ENCODE measurements at places on chromosomes 4 and X.

DNA sequence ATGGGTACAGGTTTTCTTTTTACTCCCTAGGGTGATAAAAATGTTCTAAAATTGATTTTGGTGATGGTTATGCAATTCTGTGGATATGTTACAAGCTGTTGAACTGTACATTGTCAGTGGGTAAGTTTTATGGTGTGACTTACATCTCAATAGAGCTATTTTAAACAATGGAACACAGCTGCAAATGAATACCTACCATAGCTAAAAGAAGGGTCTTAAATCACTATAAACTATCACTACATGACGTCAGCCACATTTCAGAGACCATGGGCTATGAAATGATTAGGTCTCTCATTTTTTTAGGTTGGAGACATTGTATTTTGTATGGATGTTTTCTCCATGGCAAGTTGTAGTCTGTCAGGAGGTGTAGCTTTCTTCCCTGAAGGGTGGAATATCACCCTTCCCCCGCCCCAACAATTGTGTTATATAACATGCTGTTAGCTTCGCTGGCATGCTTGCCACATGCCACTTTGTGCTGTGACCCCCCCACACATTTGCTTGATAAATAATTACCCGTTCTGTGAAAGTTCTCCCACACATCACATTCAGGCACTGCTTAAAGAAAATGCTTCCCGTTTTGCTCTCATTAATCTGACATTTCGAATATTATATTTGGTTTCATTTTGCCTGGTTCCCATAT, 159.7 kb downstream of the ARHGAP10 start:
- no peak for DNase-seq

DNA sequence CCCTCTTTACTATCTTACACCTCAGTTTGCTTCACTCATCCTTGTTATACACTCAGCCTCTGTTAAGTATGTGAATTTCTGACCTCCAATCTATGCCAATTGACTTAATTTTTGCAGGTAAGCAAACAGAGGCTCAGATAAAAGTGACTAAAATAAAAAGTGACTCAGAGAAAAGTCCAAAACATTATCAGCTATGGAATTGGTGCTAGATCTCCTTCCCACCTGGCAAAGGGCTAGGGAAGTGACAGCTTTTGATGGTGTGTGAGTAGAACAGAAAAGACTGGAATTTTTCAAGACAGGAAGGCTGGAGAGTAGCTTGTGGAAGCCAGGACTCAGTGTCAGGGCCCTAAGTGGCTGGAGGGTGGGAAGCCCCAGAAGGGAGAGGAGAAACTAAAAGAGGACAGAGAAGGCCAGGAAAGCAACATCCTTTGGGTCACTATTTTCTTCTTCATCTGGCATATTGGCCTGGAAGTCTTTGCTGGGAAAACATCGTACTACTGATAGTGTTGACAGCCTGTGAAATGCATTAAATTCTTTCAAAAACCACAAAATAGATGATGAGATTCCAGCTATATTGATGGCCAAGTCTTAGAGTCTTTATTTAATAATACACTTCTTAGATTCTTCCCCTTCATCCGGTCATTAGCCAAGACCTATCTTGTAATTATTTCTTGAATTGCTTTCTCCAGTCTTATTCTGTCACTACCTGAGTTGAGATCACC, 392.8 kb downstream of the RAPGEF2 start:
- no peak for DNase-seq

DNA sequence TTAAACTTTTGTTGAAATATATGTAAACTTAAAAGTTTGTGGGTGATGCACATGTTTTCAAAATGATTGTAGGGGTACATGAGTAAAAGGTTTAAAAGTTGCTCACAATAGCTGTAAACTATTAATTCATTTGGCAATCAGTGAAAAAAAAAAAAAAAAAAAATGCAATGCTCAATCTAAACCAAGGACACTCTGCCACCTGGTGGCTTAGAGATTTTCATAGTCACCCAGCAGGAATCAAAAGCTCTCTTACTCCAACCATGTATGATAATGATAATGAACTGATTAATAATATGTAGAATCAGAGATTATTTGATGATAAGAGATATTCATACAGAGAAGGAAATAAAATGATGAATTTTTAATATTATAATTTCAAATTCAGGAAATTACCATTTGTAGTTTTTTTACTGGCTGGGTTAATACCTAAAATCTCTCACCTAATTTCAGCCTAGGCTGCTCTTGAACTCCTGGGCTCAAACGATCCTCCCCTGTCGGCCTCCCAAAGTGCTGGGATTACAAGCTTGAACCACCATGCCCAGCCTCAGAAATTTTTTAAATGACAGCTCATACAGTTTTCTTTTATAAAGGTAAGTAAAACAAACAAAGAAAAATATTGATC, 46.9 kb upstream of the SLC25A4 start:
- peak; percentile 37 for DNase-seq

DNA sequence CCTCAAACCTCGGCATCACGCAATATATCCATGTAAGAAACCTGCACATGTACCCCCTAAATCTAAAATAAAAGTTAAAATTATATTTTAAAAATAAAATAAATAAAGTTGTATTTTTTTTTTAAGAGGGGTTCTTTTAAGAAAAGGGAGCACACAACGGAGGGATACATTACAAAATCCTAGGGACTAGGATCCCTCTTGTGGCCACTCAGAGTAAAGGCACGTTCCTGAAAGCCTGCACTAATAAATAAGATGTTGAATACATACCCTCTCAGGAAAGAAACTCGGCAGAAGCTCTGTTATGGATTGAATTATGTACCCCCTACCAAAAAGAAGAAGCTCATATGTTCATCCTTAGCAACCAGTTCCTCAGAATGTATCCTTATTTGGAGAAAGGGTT, 50.9 kb upstream of the PRDX4 start:
- peak; percentile 4 for DNase-seq

GRCh38 chr4:112853662-112854256, 195.7 kb upstream of the ANK2 start:
- DNase-seq: no peak

DNA sequence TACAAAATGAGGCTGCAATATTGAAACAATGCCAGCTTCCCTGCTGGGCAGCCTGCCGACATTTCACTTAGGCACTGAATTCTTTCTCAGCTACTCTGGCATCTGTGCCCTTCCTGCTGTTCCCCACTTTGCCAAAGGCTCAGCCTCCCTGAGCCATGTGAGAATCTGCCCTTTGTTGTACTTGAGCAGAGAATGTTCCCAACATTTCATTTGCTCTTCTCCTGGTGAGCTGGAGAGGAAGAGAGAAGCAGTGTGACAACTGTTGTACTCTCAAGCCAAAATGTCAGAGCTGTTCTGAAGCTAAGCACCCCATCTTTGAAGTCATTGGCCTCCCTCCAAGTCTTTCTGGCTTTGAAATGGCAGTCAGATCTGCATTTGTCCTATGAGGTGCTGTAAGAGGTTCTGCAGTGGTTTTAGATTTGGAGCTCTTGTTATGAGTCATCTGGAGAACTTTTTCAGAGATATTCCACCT, 32.5 kb downstream of the LANCL3 start:
- peak; percentile 0 for DNase-seq

DNA sequence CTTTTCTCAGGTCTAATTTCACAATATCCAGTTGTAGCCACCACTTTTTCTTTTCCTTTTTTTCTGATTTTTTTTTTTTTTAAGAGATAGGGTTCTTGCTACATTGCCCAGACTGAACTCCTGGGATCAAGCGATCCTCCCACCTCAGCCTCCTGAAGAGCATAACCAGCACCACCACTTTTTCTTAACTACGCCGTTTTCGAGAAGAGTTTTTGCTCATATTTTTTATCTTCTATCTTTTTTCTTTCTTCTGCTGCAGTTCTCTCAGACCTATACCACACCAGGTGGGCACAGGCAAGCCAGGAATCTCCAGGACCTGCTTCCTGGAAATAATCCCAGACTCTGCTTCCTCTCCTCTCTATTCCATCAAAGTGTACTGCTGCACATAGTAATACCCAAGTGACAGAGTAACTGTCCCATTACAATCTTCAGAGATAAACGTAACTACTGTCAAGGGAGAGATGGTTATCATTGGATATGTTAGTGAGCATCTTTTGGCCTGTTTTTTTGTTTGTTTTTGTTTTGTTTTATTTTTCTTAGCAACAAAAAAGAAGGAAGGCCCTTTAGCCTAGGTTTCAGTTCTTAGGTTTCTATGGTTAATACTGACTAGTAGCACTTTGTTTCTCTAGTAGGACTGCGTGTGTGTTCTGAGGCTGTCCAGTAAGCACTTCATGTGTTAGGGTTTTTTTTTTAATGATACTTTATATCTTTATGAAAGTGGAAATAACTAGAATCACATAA, 59.2 kb upstream of the TXK start:
- DNase-seq: no peak

DNA sequence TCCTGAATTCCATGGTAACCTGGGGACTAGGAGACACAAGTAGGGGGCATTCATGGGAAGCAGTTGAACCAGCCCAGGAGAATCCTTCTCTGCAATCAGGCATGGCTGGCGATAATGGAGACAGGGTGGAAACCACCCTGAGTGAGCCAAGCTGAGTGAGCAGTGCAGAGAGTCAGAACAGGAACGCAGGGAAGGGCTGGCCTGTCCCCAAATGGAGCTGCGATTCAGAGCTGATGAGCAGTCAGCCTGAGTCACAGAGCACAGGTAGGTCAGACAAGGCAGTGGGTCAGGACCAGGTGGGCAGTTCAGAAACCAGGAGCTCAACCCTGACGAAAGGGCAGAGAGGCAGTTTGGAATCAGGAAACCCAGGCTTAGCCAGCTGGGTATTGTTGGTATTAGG, 129.0 kb downstream of the BTC start:
- no peak for DNase-seq

All from urothelium cell line (cell line).